Stimulated activated CD4-positive, alpha-beta T cell treated with anti-CD3 and anti-CD28 coated beads, Interleukin-4, amount 100 ng/mL, for 4 hours (primary cell): ENCODE measurements at places on chromosomes 13 and 19.

DNA sequence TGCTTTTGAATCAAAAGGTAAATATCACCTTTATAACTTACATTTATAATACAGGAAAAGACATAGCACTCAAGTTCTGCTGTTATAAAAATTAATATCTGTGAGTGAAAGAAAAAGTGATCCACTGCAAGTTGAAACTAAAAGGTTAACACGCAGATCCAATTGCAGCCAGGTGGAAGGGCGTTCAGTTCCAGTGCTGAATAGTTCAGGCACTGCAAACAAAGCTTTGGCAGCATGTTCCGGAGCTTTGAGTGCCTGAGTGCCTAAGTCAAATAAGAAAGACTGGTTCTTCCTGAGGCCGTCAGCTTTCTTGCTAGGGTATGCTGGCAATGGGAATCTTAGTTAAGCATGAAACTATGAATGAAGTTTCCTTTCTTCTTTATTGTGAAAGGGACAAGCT is 200.3 kb downstream of the LMO7 start:
- DNase-seq = no peak

DNA sequence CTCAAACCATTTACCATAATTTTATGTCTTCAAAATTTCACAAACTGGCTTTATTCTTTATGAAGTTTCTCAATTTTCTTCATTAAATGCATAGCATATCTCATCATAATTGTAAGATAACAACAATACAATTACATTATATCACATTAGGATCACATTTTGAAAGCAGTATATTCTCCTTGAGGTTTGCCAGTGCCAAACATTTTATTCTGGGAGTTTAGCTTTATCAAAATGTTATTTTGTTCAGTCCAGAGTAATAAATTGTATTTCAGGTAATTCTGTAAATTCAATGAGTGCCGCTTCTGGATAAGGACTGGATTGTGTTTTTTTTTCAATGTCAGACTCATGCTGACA is 234.6 kb upstream of the MIR17HG start:
- no peak for DNase-seq

DNA sequence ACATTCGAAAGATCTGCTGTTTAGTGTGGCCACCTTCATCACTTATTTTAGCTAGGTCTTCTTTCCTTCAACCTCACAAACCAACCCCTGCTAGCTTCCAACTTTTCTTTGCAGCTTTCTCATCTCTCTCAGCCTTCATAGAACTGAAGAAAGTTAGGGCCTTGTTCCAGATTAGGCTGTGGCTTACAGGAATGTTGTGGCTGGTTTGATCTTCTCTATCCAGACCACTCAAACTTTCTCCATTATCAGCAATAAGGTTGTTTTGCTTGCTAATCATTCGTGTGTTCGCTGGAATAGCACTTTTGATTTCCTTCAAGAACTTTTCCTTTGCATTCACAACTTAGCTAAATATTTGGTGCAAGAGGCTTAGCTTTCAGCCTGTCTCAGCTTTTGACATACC is 44.7 kb downstream of the CARS2 start:
- DNase-seq = no peak

DNA sequence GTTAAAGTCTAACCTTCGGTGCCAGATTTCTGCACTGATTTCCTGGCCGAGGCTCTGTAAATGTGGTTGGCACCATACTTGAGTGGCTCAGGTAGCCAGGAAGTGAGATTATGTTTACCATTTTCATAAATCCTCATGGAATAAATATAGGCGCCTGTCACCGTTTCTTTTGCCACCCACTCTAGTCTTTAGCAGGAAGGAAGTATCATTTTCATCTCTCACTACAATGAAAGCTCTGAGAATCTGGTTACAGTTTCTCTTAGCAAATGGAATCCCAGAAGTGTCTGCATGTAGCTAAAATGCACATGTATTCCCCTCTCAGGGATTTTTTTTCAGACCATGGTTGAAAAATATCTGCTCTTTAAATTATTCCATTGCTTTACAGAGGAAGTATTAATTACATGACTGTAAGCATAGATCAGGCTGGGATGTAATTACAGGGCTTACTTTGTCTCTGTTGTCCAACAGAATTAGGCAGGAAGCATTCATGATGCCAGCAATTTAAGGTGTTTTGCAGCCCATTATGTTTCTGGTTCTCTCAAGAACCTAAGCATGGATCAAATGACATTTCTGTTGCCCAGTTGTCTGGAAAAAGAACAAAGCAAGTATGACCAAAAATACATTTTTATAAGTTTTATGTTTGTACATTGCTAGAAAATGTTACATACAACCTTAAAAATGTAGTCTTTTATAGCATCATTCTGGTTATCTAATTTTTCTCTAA is 221.7 kb upstream of the SPRY2 start:
- no peak for DNase-seq

- DNase-seq = no peak
Observed at GRCh38 chr19:11182994-11183393, 14.4 kb downstream of the KANK2 start.

- no peak for DNase-seq
Observed at GRCh38 chr13:91329733-91330132, 17.8 kb upstream of the MIR17HG start.

DNA sequence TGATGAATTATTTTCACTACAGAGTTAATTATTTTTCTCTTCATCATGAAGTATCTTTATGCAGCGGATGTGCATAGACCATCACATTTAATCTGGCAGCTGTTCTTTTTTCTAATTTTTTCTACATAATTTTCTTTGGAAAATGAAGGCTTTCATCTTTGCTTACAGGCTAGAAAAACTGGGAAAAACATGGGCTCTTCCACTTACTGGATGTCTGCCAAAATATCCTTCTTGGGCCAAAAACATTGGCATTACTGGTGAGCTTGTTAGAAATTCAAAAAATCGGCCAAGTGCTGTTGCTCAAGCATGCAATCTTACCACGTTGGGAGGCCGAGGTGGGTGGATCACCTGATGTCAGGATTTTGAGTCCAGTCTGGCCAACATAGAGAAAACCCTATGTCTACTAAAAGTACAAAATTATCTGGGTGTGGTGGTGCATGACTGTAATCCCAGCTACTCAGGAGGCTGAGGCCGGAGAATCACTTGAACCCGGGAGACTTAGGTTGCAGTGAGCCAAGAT is 176.8 kb downstream of the ZNF737 start:
- no peak for DNase-seq

- peak; percentile 33 for DNase-seq
Observed at GRCh38 chr19:570937-571565, 1.3 kb upstream of the BSG start.

DNA sequence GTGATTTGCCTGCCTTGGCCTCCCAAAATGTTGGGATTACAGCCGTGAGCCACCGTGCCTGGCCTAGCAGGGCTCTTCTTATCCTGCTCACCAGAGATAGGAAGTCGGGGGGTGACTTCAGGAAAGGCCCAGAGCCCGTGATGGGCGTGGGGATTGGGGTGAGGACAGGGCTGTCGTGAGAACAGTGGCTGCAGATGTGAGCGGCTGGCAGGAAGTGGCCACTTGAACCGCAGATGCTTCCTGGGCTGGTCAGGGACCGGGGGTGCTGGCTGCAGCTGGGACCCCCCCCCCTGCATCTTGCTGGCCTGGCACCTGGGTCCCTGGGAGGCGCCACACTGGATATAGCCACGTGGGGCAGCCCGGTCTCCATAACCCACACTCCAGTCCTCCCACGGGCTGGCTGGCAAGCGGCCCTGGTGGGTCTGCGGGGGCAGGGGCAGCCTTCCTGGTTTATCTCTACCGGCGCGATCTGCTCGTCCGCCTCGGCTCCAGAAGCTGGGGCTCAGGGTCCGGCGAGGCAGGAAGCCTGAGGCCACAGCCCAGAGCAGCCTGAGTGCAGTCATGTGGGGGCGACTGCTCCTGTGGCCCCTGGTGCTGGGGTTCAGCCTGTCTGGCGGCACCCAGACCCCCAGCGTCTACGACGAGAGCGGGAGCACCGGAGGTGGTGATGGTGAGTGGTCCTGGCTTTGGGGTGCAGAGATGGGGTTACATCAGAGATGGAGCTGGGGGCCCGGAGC is at the start of gene F2RL3:
TSS of gene F2RL3 (plus strand) at position 371 of the 737 bp plus-strand sequence. CDS start at position 562, 191 bp downstream.
- DNase-seq = no peak

GRCh38 chr19:43872547-43873336 is 45.6 kb downstream of the ZNF283 start:
- no peak for DNase-seq

DNA sequence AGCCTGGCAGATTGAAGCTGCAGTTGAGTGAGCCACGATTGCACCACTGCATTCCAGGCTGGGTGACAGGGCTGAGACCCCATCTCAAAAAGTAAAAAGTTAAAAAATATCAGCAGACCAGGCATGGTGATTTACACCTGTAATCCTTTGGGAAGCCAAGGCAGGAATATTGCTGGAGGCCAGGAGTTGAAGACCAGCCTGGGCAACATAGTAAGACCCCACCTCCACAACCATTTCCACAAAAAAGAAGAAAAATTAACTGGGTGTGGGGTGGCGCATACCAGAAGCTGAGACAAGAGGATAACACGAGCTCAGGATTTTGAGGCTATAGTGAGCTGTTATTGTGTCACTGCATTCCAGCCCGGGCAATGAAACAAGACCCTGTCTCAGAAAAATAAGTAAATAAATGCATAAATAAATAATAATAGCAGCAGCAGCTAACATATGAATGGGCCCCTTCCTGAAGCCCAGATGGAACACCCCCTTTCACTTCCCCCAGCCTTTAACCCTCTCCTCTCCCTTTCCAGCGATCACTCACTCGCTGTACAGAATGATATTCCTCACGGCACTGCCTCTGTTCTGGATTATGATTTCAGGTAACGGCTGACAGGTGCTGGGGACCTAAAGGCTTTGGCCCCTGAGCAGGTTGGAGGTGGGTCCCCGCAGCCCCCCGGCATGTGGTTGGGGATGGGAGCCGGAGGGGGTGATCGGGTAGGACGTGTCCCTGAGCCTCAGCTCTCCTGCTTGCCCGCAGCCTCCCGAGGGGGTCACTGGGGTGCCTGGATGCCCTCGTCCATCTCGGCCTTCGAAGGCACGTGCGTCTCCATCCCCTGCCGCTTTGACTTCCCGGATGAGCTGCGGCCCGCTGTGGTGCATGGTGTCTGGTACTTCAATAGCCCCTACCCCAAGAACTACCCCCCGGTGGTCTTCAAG is 3.2 kb downstream of the MAG start:
- no peak for DNase-seq

DNA sequence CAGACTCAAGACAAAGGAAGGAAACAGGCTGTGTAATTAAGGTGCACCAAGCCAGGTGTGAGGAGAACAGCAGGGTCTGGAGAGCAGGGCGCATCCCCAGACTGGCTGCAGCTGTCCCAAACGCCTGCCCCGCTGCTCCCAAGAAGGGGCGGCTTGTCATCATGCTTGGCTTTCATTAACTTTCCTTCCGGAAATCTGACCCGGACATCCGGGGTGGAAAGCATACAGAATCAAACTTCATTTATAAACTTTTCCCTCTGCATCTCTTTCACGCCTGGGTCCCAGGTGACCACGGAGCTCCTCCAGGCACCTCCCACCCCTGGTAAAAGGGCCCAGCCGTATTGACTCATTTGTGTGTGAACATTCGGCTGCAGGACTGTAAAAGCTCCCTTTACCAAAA is 31.7 kb downstream of the TSHZ3 start:
- no peak for DNase-seq

- peak; percentile 52 for DNase-seq
Observed at GRCh38 chr13:27130979-27131623, 40.5 kb downstream of the USP12 start.

DNA sequence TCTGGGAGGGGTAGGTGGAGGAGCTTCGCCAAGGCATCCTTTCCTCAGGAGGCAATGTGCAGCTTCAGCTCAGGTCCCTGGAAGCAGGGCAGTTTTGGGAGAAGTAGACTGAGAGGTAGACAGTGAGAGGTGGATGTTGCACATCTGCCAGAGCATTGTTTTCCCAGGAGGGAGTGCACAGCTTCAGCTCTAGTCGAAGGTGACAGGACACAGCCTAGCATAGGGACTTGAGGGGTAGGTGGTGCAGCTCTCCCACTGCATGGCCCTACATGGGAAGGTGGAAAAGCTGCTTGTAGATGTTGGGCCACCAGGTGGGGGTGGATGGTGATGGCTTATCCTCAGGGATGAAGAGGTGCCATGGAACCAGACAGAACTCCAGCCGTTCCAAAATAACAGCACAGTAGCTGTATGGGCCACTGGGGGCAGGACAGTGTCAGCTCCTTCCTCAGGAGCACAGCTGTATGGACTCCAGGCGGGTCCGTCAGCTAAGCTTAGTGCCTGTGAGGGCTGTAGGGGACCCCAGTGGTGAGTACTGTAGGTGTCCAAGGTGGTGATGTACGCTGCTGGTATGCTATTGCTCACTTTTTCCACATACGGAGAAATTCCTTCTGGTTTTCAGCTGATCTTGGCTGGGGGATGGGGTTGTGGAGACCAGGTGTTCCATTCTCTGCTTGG is 17.4 kb upstream of the ZNF543 start:
- no peak for DNase-seq

GRCh38 chr19:5338656-5339197 is 1.9 kb downstream of the PTPRS start:
- DNase-seq = no peak

- no peak for DNase-seq
Observed at GRCh38 chr13:51794964-51795363, 9.0 kb downstream of the DHRS12 start.

GRCh38 chr19:4576016-4576933 is 16.8 kb upstream of the SEMA6B start:
- peak; percentile 54 for DNase-seq

GRCh38 chr19:48854103-48854502 is 14.3 kb downstream of the PLEKHA4 start:
- DNase-seq = no peak

DNA sequence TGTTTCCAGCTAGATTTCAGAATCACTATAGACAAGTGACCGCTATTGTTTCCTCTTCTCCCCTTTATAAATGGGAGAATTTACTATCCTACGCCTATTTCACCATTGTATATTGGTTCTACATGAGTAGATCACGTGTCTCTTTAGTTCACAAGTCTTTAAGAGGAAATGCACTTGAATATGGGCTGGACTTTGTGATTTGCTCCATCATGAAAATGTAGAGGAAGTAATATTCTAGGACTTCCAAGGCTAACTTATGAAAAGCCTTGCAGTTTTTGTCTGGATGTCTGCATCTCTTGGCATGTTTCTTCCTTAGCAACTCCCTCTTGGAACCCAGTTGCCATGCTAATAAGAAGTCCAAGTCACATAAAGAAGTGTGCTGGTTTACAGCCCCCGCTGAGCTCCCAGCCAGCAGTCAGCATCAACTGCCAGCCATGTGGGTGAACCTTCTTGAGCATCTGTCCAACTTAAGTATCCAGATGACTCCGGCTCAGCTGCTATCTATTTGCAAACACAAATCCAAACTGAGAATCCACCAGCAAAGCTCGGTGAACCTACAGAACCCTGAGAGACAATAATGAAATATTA is 4.8 kb upstream of the FBXL3 start:
- no peak for DNase-seq

DNA sequence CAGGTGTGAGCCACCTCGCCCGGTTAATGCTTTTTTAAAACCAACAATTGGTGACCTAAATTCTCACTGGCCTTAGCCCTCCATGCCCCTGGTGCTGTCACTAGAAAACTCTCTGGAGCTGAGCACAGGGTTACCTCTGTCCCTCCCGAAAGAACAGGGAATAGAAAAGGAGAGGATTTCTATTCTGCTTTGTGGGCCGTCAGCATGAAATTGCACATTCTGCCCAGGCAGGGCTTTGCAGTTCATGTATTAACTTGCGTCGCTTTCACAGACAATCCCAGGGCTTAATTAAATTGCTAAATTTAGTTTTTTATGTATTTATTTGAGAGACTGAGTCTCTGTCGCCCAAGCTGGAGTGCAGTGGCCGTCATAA is 583 bp upstream of the ZNF480 start:
- DNase-seq = no peak

- DNase-seq = no peak
Observed at GRCh38 chr19:18373407-18373891, 12.5 kb upstream of the GDF15 start.
